ENCODE measurements at places on chromosomes 16 and 17.
A peak's percentile ranks its signal among the peaks of the same experiment; 100 is the strongest.

GRCh38 chr17:19510903-19511302, 22.8 kb upstream of the SLC47A1 start:
- no peak for DNase-seq

GRCh38 chr16:50310308-50311133, 44.2 kb downstream of the ADCY7 start:
- no peak for DNase-seq

DNA sequence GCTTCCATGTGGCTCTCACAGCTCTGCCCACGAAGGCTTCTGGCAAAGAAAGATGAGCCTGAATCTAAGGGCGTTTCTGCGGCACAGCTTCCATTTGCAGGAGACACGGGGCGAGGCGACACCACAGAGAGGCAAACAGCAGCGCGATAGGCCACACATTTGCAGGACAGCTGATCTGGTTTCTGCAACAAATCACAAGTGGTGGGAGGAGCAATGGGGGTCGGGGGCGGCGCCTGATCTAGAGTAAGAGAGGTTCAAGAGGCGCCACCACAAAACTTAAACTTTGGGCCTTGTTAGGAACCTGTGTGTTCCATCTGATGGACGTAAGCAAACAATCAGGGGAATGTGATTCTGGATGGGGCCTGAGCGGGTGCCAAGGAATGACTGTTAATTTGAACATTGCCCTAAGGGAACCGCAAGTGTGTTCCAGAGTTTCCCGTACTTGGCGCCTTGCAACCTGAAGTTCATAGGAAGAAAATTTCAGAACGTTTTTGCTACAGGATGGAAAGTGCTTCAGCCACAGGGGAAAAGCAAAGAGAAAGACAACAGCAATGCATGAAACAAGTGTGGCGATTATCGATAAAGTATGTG, 18.9 kb upstream of the ENPP7 start:
- no peak for DNase-seq

- DNase-seq, result no peak
These were observed 12.2 kb downstream of the TSPOAP1 start for GRCh38 chr17:58316260-58316960.

DNA sequence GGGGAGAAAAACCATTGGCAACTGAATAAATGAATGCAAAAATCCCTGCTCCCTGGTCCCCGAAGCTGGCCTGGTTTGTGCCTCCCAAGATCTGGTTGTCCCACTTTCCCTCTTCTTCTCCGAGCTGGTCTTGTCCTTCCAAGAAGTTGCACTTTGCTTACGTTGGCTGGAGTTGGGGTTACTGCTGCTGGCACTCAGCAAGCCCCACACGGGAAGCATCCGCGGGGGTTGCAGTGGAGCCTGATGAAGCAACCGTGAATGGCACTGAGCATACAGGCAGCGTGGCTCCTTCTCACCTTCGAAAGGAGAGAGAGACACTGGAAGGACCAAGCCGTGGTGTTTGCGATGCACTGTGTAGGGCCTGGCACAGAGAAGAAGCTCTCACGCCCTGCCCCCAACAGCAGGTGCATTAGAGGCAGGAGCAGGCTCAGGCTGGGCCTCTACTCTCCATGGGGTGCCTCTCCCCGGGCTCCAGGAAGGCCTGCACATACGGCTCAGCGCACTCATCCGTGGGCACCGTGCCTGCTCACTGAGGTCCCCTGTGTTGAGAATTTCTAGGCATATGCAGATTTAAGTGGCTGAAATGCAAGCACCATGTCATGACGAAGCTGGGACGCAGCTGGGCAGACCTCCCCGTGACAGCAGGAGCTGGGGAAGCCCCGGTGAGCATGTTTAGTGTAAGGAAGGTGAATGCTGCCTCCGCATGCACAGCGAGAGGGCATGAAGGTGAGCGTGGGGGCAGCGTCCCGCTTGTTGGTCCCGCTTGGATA, 12.1 kb downstream of the CA5A start:
- no peak for DNase-seq

DNA sequence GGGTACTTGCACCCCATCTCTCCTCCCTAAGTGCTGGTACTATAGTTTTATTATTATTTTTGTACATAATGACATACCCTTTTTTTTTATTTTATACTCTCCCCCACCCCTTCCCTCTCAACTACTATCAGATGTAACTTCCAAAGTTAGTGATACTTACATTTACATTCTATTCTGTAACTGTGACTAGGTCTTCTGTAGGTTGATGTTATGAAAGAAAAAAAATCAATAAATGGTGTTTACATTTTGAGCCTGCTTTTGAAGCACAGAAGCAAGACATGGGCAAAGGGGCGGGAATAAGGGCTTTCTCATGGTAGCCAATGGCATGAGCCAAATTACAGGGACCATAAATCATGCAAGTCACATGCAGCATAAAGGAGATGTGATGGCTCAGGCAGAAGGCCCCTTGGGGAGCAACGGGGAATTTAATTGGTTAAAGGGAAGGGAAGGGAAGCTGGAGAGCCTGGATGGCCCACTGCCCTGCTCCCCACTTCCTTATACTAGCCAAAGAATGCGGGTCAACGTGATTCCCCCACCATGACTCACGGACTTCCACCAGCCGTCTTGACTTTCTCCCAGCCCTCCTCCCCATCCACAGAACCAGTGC, 2.4 kb upstream of the ACSF2 start:
- DNase-seq, result no peak

DNA sequence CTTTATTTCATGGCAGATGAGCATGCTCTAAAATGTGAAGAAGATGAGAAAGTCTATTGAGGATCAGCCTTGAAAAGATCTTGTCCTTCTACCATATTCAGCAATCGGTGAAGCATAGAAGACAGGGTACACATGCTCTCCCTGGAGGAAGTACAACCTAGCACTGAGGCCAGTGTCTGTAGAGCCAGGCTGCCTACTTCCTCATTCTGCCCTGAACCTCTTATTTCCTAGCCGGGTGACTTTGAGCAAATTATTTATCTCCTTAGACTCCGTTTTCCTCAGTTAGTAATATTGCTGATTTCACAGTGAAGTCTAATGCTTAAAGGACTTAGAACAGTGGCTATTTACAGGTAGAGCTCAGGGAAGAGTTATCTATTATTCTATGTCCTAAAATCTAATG, 58.4 kb downstream of the TMEM100 start:
- no peak for DNase-seq

DNA sequence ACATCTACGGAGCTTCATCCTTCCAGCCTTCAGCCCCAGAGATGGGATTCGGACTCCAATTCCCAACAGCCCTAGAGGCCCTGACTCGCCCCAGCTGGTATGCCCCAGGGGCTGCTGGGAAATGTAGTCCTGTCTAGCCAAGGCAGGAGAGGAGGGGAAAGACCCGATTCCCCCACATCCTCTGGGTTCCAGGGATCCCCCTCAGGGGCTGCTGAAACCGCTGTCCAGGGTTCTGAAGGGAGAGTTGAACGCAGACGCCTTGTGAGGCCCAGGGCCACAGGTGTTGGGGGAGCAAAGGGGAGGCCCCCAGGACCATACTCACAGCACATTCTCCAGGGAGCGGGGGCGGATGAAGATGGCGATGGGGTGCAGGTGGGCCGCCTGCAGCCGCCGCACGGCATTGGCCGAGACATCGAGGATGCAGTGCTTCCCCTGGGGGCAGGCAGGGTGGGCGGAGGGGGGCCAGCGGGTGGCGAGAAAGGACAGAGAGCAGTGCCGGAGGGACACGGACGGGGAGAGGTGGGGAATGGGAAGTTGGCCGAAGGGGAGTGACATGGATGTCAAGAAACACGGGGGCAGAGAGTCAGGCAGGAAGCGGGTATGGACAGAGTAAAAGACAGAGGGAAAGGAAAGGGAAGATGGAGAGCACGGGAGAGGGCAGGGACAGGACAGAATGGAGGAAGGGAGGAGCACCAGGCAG, 12.6 kb upstream of the ASGR1 start:
- DNase-seq, result peak; percentile 33

GRCh38 chr16:4814542-4815173, 12.2 kb upstream of the ROGDI start:
- no peak for DNase-seq

GRCh38 chr17:75241996-75242460, 19.4 kb downstream of the GGA3 start:
- no peak for DNase-seq

DNA sequence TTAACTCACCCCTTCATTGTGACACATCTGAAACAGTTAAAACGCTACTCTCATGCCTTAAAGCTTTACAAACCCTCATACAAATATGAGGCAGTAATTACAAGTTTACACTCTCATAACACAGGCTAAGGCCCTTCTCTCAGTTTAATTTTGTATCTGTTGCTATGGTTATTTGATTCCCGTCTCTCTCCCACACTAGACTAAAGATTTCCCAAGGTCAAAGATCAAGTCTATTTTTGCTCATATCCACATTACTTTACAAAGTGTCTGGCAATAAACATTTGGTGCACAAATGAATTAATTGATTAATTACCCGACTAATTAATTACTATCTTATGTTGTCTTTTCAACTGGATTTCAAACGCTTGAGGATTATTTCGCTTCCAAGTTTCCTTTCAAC, 86.4 kb upstream of the MYOCD start:
- no peak for DNase-seq

GRCh38 chr16:9798952-9799580, 383.2 kb downstream of the GRIN2A start:
- no peak for DNase-seq

GRCh38 chr16:77723108-77723514, 797 bp downstream of the NUDT7 start:
- peak; percentile 14 for DNase-seq

DNA sequence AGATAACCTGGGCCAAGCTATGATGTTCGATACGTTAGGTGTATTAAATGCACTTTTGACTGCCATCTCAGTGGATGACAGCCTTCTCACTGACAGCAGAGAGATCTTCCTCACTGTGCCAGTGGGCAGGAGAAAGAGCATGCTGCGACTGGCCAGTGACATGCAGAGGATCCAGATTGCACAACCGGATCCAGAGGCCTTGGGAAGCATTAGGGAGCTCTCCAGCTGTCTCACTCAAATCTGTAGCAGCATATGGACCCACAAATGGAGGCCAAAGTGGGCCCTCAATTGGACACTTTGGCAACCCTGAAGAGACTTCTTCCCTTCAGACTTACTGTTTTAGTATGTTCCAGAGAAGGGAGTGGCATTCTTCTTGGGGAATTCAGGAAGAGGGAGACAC, 20.9 kb downstream of the PDZD9 start:
- no peak for DNase-seq

DNA sequence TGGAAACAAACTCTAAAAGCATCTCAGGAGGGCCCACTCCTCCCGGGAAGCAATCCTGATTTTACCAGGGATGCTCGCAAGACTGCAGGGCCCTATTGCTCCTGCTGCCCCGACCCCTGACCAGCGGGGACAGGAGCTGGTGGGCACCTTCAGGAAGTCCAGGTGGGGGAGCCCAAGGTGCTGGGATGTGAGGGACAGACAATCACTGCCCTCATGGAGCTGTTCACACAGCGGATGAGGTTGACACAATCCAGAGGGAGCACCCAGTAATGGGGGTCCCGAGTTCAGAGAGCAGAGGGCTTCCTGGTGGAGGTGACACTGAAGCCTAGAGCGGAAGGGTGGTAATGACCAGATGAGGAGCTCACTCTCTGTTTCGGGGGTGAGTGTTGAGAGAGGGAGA, 126.2 kb downstream of the FOXL1 start:
- no peak for DNase-seq

DNA sequence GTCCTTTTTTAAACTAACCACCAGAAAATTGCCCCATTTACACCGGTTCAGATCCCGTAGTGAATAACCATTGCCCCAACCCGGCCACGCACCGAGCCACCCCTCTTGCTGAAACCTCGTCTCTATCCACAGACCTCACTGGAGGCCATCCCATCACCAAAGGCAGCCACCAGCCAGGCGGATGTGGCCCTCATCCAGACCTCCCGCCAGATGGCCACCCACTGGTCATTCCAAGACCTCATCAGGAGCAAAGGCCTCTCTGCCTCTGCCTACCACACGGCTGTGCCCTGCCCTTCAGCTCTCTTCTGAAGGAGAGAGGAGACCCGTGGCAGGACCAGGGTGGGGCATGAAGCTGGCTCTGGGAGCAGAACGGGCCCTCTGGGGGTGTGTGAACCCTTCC, 38.2 kb upstream of the CDH5 start:
- DNase-seq, result no peak

GRCh38 chr16:88170528-88170991, 212.2 kb upstream of the ZNF469 start:
- no peak for DNase-seq

GRCh38 chr17:72465191-72466024, 344.6 kb downstream of the SOX9 start:
- DNase-seq, result no peak

DNA sequence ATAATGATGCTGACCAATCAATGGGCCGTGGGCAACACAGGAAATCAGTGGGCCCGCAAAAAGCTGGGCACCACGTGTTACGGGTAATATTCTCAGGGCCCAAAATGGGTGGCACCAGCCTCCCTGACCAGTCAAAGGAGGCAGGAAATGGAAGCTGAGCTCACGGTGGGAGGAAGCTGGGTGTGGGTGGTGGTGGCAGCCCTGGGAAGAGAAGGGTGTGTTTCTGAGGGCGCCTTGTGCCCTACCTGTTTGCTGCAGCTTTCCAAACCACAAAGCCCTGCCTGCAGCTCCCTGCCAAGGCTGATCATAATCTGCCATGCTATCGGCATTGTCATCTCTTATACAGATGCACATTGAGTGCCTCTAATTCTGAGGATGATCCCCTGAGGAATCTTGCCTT, 457.9 kb downstream of the SLC39A11 start:
- DNase-seq, result peak; percentile 19

DNA sequence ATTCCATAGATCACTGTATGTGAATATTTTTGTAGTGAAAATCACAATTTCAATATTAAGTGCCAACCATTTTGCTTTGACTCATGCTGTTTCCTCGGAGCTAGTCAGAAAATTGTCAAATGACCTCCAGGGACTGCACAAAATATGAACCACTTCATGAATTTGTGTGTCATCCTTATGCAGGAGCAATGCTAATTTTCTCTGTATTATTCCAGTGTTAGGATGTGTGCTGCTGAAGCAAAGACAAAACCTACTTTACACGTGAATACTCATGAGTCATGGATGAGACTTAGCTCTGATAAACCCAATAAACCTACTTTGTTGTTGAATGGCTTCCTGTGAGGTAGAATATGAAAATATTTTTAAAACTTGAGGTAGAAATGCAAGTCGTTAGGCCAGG, 65.2 kb downstream of the SHCBP1 start:
- DNase-seq, result no peak

- no peak for DNase-seq
These were observed 589.6 kb downstream of the WWOX start for GRCh38 chr16:78689028-78689427.

DNA sequence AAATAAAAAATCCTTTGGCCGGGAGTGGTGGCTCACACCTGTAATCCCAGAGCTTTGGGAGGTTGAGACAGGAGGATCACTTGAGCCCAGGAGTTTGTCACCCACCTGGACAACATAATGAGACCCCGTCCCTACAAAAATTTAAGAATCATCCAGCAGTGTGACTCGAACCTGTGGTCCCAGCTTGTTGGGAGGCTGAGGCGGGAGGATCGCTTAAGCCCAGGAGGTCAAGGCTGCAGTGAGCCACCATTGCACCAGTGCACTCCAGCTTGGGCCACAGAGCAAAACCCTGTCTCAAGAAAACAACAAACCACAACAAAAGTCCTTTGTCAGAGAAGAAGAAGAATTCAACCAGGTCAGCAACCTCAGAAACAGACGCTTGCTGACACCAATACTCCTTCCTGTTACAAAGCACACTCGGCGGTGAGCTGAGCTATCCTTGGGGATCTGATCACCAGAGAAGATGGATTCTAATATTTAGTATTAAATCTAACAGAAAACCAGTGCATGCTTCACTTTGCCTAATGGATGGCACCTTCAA, 12.9 kb upstream of the PVALEF start:
- DNase-seq, result no peak
